ENCODE measurements at places on chromosomes 1 and 21.

DNA sequence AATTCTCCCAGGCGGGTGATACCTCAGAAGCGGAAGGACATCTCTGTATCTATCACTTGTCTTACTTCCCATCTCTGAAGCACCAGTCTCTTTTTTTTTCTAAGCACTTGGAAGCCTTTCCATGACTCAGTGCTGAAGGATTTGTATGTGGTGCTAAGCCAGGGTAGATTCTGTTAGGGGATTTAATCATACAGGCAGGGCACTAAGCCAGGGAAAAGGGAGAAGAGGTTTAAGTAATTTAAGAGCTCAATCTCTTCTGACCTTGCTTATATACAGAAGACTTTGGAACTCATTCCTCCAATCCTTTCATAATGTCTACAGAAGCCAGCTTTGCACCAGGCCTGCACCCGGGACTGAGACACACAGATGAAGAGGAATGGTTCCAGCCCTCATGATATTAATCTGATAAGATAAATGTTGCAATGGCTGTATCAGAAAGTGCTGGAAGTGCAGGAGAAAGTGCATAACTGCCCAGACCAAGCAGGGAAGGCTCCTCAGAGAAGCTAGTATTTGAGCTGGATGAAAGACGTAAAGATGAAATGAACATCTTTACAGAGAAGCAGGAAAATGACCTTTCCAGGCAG, 11.0 kb downstream of the FAM163A start:
- peak; percentile 64 for DNase-seq

DNA sequence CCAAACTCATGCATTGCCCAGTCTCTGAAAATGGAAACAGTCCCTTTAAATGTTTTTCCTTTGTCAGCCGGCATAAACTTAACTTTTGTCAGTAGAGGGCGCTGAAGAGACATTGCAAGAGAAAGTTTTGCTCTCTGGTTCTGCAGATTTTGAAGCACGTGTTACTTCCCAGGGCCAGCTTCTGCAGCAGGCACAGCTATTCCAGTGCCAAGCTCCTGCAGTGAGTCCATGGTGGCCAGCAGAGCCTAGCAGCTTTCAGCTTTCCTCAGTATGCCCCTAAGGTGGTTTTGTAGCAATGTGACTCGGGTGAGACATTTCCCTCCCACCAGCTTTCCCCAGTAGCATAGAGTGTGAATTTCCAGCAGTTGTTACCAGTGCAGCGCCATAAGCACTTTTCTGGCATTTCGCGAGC, 2.6 kb upstream of the IFI44L start:
- DNase-seq, result peak; percentile 76

- DNase-seq, result peak; percentile 79
Measured at GRCh38 chr1:199157494-199157893, 518.7 kb downstream of the PTPRC start.

DNA sequence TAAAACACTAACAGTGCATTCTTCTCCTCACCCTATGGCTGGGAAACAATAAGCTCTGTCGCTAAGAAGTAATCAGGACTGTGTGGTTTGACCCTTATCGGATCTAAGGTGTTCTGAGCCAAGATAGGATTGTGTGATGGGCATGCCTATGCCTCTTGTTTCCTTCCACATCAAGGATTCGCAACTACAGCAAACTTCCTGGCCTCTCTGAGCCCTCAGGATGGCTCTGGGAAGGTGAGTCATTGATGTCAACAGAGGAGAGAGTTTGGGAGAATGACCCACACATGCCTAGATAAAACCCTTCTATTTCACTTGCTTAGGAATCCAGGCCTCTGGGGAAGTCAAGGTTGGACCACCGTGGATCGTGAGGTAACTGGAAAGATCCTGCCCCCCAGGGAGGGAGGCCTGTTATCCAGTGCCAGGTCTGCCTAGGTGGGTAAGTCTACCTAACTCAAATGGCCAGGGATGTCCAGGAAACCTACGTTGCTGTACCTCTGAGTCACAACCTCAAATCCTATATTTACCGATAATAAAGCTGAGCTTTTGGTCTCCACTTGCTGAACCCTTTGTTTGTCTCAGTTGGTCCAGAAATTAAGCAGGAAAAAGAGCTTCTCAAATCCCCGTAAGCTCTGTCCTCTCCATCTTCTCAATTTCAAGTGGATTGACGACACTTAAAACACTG, 27.4 kb downstream of the TIAM1 start:
- DNase-seq, result peak; percentile 77

- no peak for DNase-seq
Measured at GRCh38 chr1:214792527-214793186, 189.7 kb downstream of the CENPF start.

DNA sequence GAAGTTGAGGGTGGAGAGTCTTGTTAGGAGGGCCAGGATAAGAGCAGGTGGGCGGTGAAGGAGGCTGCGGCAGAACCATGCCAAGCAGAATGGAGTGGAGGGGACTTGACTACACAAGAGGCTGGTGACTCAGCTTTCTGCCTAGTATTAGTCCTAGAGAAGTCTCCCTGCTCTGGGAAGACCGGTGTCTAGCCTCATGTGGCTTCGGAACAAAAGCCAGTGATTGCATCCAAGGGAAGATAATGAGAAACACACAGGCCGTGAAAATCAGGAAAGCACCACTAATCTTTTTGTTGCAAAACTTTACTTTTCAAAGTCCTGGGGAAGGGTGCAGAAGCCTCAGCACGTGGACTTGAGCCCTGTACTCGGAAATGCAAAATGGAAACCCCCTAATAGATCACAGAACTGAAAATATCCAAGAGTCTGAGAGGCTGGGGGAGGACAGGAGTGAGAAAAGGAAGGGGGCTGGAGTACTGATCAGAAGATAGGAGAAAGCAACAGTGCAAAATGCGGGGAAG, 31.4 kb downstream of the DDR2 start:
- DNase-seq, result peak; percentile 38

GRCh38 chr1:161244888-161245287, 6.9 kb upstream of the NR1I3 start:
- no peak for DNase-seq

DNA sequence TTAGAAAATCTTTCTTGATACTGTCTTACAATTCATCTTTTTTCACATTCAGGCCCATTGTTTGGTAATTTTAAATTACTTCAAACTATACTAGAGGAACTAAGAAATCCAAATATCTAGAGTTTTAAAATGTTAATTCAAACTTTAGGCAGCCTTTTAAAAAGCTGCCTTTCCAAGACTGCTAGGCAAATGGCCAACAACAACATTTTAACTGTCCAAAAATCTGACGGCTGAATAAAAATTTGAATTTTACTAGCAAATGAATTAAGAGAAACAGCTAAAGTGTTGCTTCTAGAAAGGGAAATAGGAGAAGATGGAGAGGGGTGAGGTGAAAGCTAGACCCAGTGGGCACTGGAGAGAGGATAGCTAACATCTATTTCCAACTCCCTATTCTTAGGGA, 17.2 kb downstream of the DPYD start:
- DNase-seq, result peak; percentile 70

- DNase-seq, result no peak
Measured at GRCh38 chr1:84887261-84887934, 5.6 kb downstream of the LPAR3 start.

Data from fibroblast of lung (primary cell).